CD4-positive, alpha-beta T cell treated with Interleukin-17A for 4 hours (primary cell): ENCODE measurements at places on chromosomes 4 and X.

DNA sequence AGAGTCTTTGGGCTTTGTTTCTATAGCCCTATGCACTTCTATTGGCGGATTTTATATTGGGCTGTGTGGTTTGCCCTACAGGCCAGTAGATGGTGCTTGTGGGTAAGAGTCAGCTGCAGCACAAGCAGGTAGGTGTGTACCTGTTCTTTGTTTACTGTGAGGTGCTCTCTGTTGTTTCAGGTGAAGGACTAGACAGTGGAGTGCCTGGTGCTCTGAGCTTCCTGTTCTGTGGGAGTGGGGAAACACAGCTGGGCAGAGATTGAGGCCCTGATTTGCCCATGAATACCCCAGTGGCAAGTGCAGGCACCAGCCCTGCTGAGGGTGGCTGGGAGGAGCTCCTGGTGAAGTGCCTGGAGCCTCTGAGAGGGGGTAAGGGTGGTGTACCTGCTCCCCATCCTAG, 26.3 kb upstream of the UCP1 start:
- no peak for DNase-seq

DNA sequence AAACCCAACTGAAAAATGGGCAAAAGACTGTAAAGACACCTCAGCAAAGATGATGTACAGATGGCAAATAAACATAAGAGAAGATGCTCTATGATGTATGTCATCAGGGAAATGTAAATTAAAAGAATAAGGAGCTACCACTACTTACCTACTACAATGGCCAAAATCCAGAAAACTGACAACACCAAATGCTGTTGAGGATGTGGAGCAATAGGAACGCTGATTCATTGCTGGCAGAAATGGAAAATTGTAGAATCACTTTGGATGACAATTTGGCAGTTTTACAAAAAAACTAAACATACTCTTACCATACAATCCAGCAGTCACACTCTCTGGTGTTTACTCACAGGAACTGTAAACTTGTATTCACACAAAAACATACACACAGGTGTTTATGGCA, 222.3 kb upstream of the LDB2 start:
- no peak for DNase-seq

GRCh38 chr4:37447886-37448285, 203.3 kb downstream of the NWD2 start:
- DNase-seq = no peak

GRCh38 chrX:108090491-108091263, 665 bp downstream of the PSMD10 start:
- no peak for DNase-seq

GRCh38 chr4:100362366-100362765, 155.5 kb downstream of the EMCN start:
- no peak for DNase-seq

DNA sequence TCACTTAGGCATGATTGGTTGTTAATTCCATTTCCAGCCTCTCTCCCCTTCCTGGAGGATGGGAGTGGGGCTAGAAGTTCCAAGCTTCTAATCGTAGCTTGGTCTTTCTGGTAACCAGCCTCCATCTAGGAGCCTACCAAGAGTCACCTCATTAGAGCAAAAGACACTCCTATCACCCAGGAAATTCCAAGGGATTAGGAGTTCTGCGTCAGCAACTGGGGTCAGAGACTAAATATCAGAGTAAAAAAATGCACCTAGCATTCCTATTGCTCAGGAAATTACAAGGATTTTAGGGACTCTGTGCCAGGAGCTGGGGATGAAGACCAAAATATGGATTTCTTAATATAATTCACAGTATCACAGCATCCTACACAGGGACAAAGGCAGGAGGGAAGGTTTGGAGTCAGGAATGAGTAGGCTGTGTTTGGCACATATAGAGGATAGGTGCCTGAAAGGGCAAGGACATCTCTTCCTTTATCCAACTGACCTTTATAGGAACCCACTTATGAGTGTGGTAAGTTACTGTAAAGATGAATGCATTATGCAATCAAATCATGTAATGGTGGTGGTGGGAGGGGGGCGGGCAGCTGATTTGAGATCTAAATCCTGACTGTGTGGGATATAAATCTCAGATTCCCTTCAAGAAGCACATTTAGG, 30.5 kb upstream of the LIMCH1 start:
- DNase-seq = no peak

GRCh38 chr4:117400039-117400835, 314.9 kb upstream of the TRAM1L1 start:
- no peak for DNase-seq

- no peak for DNase-seq
Measured at GRCh38 chr4:850323-850945, 24.5 kb upstream of the CPLX1 start.

DNA sequence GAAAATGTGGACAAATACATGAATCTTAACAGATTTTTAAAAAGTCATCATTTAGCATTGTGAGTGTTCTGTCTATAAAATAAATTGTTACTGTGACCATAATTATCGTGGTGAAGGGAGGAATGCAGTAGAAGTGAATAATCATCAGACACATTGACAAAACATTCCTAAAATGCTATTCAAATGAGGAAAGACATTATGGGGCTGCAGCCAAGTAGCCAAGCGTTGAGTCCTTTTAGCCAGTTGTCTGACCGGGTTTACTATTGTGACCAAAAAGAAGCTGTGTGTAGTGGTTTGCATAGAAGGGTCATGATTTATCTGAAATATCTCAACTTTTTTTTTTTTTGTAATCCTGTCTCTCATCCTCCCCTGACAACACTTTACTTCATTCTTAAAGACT, 19.5 kb downstream of the WWC2 start:
- DNase-seq = no peak

- DNase-seq = no peak
Measured at GRCh38 chr4:81250430-81250829, 35.4 kb upstream of the PRKG2 start.

- DNase-seq = peak; percentile 88
Measured at GRCh38 chrX:16946361-16946964, at the start of gene REPS2. TSS of gene REPS2 (plus strand) at chrX:16946658. CDS start at chrX:16946862, 204 bp downstream.

DNA sequence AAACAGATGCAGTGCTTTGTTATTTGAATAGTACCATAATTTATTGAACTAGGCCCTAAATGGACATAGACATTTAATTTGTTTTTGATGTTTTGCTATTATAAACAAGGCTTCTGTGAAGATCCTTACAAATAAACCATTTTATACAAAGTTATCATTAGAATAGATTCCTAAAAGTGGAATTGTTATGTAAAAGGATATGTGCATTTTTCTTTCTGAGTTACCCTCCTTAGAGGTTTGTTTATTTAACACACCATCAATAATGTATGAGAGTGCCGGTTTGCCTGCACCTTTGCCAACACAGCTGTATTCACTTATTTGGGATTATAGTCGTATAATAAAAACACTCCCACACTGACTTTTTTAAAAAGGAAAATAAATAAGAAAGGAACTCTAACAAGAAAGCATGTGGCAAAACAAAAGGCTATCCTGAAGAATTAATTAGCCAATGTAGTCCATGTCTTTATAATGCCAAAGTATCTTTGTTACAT, 84.8 kb downstream of the PAK3 start:
- no peak for DNase-seq

DNA sequence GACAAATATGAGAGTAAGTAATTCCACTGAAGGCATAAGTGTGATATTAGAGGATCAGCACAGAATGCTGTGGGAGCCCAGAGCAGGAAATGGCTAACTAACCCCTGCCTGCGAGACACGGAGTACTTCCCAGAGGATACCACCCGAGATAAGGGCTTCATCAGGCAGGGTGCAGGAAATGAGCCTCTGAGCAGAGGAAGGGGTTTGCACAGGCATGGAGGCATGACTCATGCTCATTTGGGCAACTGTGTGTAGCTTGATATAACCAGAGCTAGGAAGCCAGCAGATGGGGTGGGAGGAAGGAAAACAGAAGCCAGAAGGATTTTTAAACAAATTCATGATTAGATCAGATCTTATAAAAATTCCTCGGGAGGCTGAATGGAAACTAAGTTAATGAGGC, 70.0 kb upstream of the TSPAN5 start:
- peak; percentile 31 for DNase-seq

GRCh38 chr4:54541426-54542118, 116.2 kb upstream of the KIT start:
- DNase-seq = no peak

DNA sequence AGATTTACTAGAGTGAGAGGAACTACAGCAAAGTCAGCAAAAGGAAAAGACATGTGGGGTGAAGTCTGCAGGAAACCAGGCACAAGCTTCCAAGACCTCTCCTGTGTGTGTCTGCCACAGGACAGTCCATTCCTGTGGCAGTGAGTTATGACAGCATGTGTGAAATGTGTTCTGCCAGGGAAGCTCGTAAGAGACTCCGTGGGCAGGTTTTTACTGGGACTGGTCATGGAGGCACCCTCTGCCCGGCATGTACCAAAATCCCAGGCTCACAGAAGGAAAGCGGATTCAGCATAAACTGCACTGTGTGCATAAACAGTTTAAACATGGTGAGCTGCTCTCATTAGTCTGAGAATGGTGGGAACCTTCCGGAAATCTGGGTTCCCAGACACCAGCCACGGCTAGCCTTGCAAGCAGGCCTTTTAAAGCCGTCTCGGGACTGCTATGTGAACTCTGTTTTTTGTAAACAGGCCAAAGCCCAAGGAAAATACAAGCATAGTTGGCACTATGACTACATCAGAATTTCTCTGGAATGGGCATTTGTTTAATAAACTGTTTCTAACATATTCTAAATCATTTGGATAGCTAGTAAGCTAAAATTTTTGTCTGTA, 288.5 kb downstream of the TENM3 start:
- no peak for DNase-seq

GRCh38 chr4:94598758-94599157, 147.0 kb downstream of the PDLIM5 start:
- no peak for DNase-seq

GRCh38 chrX:115494161-115494560, 66.8 kb upstream of the PLS3 start:
- no peak for DNase-seq

DNA sequence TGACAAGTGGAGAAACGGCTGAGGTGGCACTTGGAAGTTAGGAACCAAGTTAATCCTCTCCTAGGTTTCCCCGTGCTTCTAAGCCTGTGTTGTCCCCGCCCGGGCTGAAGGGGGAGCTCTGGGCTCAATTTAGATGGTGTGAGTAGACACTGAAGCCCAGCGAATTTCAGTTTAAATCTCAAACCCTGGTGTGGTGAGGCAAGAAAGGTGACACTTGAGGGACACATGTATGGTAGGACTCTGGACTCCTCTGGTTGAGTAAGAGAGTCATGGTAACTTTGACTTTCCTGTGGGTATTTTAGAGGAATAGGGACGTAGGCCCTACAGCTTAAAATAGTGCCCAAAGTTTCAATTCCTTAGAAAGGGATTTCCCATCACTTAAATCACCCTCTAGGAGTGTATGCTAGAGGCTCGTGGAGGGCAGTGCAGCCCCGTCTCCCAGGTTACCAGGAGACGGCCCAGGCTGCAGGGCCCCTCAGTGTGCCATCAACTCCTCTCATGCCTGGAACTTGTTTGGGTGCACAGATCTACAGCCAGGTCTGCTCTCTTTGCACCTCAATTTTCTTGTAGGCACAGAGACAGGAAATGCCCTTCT, 24.0 kb downstream of the HAND2 start:
- peak; percentile 59 for DNase-seq
